Adipocyte (in vitro differentiated cells): ENCODE measurements at places on chromosomes 5 and 9.

GRCh38 chr5:179120951-179121666 is 60.9 kb downstream of the ZNF354C start:
- DNase-seq = no peak

DNA sequence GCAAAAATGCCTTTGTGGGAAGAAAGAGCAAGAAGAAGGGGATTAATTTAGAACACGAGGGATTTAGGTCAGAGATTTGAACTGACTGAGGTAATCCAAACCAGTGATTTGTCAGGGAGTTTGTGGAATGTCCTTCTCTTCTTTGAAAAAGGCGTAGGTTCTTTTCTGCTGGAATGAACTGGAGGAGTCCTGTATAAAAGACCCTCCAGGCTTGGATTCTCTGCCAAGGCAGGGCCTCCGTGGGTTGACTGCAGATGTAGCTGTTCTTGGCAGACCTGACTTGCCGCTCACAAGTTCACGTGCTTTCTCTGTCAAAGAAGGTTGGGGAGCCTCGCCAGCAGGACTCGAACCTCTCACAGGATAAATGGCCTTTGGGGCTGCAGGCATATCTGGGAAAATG is 62.8 kb upstream of the STC2 start:
- peak; percentile 29 for DNase-seq

DNA sequence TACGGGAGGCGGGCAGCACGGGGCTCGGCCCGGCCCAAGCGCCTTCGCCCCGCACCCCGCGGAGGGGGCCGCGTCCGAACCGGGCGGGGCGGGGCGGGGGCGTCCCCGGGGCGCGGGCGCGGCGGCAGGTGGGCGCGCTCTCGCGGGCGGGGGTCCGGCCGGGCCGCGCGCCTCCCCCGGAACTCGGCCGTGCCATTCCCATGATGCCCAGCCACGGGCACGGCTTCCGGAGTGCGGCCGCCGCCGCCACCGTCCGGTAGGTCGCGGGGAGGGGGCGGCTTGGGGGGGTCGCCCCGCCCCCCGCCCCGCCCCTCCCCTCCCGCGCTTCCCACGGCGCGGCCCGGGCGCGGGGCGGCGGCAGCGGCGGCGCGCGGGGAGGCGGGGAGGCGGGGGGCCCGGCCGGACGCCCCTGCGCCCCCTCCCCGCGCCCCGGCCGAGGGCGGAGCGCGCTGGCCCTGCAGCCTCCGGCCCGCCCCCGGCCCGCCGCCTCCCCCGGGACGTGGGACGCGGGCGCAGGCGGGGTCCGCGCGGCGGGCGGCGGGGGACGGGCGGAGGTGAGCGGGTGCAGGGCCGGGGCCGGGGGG is at the start of gene PPP1R26:
TSS of gene PPP1R26 (plus strand) at position 314 of the 584 bp plus-strand sequence. CDS start 4,729 bp downstream, outside the sequence.
- peak; percentile 45 for DNase-seq

GRCh38 chr5:159345336-159345735 is 15.0 kb upstream of the IL12B start:
- DNase-seq = no peak

- no peak for DNase-seq
Measured at GRCh38 chr9:105672711-105673234, 10.5 kb downstream of the TAL2 start.

DNA sequence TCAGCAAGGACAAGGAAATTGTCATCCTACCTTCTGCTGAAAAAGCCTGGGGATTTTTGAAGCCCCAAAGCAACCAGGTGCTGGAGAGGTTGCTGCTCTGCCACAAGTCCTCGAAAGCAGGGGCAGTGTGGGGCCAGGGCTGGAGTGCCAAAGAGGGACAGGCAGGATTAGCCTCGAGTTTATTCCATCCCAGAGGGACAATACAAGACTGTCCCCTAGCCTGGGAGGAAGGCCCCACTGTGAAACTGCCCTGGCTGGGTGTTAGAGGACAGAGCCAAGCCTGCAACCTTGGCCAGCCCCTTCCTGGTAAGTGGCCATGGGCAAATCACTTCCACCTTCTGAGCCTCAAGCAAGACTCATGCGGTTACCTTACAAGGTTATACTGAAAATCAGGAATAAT is 55.1 kb downstream of the WHRN start:
- no peak for DNase-seq

DNA sequence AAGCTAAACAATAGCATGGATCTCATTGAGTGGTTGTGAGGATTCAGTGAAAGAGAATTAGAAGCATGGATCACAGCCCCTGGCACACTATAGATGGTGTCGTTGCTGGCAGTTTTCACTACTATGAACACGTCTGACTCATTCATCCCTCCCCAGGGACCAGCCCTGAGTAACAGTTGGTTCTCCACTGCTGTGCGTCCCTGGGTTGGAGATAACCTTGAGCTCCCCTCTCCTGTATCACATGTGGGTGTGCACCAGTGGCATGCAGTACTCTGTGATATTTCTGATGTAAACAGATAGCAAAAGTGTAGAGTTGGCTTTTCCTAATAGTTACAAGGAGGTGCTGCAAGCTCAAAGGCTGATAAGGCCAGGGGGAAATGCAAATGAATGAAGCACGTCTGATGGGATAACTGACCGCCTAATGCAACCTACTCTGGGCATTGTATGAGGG is 8.8 kb upstream of the LCP2 start:
- DNase-seq = no peak

DNA sequence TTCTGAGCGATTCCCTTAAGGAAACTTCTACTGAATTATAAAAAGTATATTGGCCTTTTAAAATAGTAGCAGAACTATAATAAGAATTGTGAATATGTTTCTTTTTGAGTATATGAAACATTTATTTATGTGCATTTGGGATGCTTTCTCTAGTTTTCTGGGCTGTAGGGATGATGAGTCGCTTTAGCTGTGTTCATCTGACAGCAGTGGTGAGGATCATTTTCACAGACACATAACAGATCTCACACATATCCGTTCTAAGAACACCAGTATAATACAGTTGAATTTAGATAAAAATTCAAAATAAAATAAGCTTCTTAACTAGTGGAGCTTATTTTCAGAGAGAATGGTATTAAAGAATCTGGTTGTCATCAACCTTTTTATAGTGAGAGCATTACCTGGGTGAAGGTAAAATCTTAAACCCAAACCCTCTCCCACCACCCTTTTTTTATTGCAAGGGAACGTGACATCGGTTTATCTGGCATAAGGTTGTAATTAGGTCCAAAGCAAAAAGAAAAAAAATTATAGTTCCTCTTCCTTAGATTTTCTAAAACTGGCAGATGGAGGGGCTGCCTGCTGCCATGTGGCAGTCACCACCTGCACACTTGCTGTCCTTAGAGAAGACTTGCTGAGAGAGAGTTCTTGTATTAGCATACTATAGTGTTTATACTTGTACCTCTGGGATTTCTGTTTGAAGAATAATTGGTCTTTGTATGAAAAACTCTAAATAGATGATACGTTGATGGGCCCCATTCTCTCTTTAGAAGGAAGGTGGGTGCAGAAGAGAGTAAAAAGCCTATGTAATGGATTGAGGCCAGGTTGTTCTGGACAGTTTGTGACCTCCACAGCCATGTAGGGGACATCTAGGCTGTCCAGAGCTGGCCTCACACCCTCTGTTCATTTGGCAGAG is 86.8 kb downstream of the CAMK4 start:
- DNase-seq = no peak

- no peak for DNase-seq
Measured at GRCh38 chr9:91904588-91905236, 45.3 kb downstream of the ROR2 start.

DNA sequence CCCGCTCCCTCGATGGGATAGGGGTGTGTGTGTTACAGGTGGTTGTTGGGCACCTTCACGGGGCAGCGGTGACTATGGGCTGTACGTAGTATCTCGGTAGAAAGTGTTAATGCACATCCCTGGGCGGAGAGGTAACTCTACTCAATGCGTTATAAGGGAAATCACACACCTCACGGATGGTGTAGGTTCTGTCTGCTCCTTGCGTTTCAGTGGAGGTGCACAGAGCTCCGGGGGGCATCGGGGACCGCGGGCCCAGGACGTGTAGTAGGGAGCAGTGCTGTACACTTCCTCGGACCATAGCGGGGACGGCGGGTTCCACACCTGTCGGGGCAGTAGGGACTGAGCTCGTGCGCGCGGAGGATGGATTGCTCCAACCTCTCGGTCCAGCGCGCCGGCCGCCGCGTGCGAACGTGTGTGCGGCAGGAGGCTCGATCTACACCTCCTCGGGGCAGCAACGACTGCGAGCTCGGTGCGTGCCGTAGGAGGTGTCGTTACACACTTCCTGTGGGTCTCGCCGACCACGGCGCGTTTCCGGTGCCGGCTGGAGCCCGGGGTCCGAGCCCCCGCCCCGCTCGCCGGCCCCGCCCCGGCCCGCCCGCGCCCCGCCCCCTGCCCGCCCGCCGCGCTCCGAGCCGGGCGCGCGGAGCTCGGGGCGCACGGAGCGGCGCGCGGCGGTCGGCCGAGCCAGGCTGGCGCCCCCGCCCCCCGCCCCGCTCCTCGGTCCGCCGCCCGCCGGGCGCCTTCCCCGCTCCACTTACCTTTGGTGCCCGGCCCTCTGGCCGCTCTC is at the start of gene KIAA1958:
TSS of gene KIAA1958 (plus strand) at position 607 of the 787 bp plus-strand sequence. CDS start 87,254 bp downstream, outside the sequence.
- DNase-seq = peak; percentile 84

DNA sequence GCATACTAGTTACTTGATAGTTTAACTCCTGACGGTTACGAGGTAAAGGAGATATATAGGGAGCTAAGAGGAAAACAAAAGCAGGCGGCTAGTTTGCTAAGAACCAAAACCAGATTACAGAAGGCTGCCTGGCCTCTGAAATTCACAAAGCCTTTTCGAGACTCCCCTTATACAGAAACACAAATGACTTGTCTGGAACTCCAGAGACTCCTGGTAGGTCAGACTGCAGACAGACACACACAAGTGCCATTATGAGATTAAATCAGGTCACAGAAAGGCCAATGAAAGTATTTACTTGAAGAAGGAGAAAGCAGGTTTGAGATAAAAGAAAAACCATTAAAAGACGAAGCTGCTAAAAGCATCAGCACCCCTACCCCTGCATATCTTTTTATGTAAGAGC is 142.5 kb upstream of the LRRTM2 start:
- DNase-seq = no peak

DNA sequence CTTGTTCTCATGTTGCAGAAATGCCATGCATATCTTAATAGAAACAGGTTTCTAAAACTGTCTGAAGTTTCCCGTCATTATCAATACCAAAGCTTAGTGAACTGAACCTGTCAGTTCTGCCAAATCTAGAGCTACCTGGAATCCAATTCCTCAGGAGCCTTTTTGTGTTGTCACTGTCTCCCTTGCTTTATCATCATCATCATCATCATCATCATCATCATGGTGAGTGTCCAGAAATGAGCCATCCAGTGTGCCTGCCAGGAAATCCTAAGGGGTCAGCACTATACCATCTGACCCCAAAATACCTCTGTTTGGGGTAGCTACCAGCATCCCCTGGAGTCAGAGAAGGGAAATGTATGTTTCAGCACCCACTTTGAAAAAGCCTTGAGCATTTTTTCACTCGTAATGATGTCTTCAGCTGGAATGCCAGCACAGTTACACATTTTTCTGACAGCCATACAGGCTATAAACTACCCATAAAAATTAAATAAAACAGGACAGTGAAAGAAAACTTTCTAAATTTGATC is 150.3 kb downstream of the NR2F1-AS1 start:
- no peak for DNase-seq

GRCh38 chr5:96584712-96585111 is 77.5 kb upstream of the CAST start:
- no peak for DNase-seq

GRCh38 chr5:65076251-65076869 is 307.6 kb downstream of the CWC27 start:
- DNase-seq = peak; percentile 86

DNA sequence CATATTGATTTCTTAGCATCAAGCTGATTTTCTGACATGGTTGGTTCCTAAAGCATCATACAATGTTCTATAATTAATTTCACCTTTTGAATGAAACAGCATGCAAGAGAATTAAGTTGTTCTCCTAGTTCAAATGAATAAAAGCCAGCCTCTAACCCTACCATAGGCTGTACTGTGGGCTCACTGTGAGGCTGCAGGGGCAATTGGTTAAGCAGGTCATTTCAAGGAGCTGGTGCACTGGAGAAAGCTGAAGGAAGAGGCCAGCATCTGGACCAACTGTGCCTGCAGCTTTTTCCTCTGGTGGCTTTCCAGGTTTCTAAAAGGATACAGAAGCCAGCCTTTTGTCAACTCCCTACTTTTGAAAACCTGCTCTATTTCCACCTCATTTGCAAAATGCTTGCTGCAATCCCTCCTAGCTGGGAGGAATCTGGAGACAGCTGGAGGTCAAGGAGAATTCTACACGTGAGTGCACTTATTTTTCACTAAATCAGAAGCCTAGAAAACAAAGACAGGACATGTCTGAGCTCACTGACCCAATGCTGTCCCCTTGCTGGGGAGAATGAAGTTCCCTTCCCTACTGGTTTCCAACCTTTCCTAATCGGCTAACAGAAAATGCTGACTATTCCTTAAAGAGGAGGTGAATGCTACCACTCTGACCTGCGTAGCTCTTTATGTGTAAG is 158.9 kb downstream of the APBA1 start:
- no peak for DNase-seq

GRCh38 chr5:168654211-168654721 is 75.1 kb upstream of the PANK3 start:
- DNase-seq = peak; percentile 97

GRCh38 chr9:112034216-112034611 is 137.6 kb downstream of the UGCG start:
- DNase-seq = no peak

- DNase-seq = no peak
Measured at GRCh38 chr9:126661521-126662251, 48.0 kb downstream of the LMX1B start.

- DNase-seq = no peak
Measured at GRCh38 chr9:118336943-118337330, 632.7 kb downstream of the TLR4 start.

DNA sequence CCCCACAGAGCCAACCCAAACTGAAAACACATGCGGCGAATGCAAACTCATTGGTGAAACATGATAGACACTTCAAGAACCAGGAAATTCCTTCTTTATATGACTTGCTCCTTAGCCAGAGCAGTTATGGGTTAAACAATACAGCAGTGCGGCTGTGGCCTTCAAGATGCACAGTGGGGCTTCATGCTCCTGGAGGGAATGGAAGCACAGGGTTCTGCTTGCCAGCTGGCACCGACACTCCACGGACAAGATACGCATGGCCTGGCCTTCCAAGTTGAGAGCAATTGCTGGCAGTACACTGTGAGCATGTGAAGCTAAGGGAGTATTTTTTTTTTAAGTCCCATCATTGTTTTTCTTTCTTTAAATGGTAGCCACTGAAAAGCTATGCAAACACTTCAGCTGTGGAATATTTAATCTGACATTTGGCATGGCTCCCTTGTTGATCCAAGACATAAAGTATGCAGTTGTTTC is 451.6 kb upstream of the CD180 start:
- DNase-seq = peak; percentile 92
